ENCODE measurements at places on chromosomes 2 and 18. TPM values are rescaled to one million over a fixed set of nuclear protein-coding genes. Genes with fewer than 3 reads are reported as not detected.

DNA sequence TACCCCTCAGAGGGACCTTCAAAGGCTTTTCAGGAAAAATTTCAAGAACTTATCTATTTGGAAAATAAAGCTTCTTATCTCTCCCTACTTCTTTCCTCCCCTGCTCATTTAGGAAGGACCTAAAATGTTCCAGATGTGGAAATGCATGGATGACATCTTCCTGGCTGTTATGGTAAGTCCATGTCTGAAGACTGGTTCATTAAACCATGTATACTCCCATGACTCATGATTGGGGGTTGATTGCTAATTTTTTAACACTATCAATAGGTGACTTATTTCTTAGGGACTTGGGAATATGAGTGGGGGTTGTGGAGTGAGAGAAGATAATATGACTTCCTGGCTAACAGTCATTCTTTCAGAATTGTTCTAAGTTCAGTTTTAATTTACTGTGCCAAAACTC is 104.0 kb upstream of the PARD3B start:
- no peak for DNase-seq

GRCh38 chr2:123578016-123578415 is 447.1 kb upstream of the CNTNAP5 start:
- no peak for DNase-seq

DNA sequence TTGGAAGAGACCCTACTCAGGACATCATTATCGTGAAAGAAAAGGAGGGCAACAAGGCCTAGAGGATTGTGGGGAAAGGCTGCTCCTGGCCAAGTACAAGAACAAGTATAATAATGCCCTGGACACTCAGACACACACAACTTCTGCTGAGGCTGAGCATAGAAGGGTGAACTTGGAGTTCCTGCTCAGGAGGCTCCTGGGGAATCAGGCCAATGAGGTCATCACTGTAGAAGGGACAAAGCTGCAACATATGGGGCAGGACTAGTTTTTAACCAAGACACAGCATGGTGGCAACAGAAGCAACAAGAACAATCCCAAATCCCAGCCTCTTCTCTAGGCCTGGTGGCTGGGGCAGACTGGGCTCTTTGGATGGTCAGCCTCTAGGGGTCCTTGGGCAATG is 102.6 kb downstream of the POLR1A start:
- no peak for DNase-seq

Gene ICOS
- total RNA-seq, result not detected

Gene PRKAG3
- not detected for total RNA-seq

Gene FAHD2B
- 33.0 TPM for total RNA-seq

DNA sequence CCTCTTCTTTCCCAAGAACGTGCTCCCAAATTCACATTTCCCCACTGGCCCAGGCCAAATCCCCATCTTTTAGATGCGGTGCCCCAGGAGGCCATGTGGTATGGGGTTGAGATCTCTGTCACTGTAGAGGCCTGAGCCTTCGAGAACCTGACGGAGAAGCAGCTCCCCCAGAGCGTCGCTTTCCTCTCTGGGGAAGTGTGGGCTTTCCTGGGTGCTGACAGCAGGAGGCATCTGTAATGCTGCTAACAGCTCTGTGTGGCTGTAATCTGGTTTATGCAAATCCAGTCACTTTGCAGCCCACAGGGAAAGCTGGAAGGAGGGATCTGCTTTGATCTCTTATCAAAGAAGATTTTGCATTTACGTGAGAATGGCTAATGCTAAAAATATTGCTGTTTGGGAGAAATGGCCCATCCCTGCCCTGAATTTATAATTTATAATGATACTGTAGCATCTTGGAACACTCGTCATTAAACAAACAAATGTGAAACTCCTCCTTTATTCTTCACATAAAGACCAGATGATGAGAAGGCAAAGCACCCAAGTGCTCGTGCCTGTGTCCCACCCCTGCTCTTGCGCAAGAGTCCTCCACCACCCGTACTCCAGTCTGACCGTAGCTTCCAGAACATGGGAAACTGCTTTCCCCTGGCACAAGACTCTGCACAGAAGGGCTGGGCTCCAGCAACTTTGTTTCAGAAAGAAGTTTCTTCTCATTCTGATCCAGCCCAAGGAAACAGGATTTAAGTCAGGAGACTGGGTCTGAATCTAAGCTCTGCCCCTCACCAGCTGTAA is 109.9 kb upstream of the EPC2 start:
- DNase-seq, result no peak

Gene SAG
- not detected for total RNA-seq

GRCh38 chr2:102106133-102106556 is 36.4 kb upstream of the IL1R1 start:
- no peak for DNase-seq

DNA sequence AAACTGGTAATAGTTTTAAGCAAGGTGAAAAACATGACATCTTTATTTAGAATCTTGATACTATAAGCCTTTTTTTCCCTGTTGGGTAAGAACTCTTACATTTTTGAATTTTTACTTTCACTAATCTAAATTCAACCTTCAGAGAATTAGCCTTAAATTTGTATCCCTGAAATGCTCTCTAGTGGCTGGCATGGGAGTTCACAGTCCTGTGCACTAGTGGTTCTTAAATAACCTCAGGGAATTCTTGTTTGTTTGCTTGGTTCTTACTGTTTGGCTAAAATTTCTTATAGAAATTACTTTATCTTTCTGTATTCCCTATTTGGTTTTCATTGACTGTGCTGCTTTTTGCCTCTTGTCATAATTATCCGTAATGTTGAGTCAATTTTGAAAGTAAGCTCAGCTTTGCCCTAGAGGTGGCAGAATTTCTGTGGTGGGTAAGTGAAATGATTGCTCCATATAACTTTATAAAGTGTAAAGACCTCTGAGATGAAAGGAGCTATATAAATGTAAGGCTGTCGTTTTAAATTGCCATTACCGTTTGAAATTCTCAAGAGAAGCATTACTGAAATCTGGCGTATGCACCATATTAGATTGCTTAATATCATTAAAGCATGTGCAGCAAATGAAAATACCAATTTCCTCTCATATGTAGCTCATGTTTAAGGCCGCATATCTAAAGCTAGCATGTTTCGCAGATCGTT is 391.3 kb upstream of the FIGN start:
- DNase-seq, result no peak

Gene TMBIM1
- total RNA-seq, result 34.1 TPM

DNA sequence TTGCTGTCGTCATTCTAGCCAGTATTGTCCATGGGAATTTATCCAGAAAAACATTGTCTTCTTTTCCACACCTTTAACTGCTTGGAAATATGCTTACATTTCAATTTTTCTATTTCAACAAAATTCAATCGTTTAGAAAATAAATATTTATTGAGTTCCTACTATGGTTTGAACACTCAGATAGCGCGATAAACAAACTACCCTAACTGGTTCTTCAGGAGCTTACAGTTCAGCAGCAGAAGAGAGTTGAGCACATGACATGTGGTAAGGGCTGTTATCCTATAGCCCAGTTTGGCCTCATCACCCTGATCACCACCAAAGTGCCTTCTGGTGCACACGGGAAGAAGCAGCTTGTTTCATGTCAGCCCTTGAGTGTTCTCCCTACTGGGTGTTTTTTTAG is 375.2 kb upstream of the SMIM21 start:
- DNase-seq, result no peak

DNA sequence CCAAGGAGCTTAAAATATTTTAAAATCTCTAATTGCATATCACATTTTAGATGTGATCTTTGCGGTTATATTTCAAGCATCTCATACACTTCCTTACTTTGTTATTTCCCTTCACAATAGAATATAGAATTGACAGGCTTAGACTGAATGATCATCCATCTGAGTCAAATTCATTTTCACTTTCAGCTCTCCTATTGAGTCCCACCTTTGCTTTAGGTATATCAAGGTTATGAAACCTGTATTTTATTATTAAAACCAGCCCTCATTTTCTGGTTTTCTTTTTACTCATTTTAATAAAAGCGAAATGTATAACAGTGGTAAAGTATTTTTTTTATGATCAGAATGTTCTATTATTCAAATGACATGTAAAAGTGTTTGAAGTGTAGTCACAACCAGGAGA is 162.9 kb upstream of the KYNU start:
- DNase-seq, result no peak

DNA sequence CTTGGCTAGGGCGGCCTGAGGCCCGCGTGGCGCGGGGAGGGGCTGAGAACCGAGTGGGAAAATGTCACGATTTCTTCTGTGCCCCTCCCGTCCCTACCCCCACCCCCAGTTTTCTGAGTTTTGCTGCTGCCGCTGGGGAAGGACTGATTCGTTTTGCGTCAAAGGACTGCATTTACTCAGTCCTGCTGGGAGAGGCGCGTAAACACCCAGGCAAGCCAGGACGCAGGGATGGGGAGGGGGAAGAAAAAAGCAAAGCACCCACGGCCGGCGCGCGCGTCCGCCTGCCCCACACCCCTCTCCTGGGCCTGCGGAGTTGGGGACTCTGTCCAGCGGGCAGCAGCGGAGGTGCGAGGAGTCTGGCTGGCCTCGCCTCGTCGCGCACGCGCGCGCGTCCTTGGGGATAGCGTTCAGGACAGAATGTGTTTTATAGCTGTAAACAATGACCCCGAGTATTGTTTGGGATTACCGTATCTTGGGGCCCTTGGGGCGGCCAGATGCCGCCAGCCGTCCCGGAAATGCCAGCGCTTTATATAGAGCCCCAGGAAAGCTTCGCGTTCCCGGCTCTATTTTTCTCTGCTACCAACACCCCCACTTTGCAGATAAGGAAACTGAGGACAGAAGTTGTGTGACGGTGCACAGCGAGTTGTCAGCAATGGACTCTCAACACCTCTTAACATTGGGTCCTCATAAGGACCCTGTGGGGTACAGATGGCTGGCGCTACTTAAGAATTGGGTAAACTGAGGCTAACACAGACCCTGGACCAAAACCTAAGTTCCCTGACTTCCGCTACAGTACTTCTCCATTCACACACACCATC is 1.7 kb upstream of the FOSL2 start:
- peak; percentile 83 for DNase-seq

Gene AGPS
- 28.4 TPM for total RNA-seq

GRCh38 chr18:79545255-79545654 is 134.3 kb upstream of the CTDP1 start:
- DNase-seq, result peak; percentile 53

Gene VWA3B
- 1.0 TPM for total RNA-seq

GRCh38 chr18:51721388-51721787 is 523.9 kb upstream of the MEX3C start:
- no peak for DNase-seq

GRCh38 chr2:228447266-228447915 is 265.9 kb upstream of the SPHKAP start:
- DNase-seq, result no peak

- DNase-seq, result no peak
These were observed 68.2 kb upstream of the NOSTRIN start for GRCh38 chr2:168734199-168734760.

DNA sequence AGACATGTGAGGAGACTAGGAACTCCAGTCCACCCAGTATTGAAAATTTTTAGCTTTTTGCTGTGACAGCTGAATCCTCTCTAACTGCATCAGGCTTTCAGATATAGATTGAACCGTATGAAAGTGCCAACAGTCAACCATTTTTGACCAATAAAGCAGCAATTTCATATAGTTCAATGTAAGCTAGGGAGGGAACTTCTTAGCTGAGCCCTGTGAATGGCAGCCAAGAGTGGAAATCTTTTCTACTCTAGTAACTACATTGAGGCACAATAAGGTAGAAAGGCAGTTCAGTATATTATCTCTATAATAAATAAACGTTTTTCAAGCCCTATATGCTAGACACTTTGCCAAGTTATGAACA is 96.3 kb upstream of the TANK start:
- DNase-seq, result no peak

DNA sequence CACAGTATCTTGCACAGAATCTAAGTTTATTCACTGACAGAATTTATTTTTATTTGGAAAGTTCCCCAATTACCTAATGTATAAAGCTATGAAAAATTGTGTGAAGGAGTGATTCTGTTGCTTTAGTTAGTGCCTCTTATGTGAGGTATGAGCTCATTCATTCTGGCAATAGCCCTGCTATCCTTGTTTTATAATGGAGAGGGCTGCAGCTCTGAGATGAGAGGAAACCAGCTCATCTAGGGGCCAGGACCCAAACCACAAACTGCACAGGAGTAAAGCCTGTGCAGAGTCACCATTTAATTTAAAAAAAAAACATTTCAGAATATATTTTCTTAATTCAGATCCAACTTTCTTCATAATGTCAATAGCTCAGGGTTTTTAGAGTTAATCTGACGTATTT is 383.0 kb downstream of the TMEM182 start:
- no peak for DNase-seq

Gene ASB18
- total RNA-seq, result not detected

DNA sequence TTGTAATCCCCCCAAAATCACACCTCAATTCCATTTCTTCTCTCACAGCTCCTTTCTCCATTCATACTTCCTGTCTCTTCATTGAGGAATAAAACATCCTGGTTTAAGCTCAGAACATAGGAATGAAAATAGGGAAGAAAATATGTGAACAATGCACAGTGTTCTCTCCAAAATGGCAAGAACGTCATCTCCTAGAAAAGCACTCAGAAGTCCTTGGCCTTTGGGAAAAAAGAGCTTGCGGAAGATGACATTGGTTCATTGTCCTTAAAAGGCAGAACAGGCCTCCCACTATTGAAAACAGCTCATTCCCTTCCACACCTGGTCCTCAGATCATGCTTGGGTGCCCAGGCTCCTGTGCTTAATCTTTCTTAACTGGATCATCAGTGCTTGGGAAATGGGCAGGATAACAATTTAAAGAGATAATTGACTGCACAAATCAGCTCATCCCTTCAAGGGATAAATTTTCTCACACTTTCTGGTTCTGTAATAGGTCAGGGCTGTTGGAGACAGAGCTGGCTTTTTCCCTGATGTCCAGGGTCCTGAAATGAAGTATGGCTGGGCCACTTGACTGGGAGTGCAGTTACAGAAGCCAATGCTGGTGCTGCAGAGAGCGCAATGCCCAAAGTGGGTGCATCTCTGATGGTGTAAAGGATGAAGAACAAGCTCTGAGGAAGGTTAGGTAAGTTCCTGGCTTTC is 69.2 kb downstream of the MARCHF4 start:
- no peak for DNase-seq

Data from H7 (cell line).